ENCODE measurements at places on chromosomes 11 and 22. TPM values are rescaled to one million over a fixed set of nuclear protein-coding genes. Genes with fewer than 3 reads are reported as not detected.

GRCh38 chr11:18093959-18094358, 11.9 kb downstream of the SAAL1 start:
- DNase-seq: no peak

DNA sequence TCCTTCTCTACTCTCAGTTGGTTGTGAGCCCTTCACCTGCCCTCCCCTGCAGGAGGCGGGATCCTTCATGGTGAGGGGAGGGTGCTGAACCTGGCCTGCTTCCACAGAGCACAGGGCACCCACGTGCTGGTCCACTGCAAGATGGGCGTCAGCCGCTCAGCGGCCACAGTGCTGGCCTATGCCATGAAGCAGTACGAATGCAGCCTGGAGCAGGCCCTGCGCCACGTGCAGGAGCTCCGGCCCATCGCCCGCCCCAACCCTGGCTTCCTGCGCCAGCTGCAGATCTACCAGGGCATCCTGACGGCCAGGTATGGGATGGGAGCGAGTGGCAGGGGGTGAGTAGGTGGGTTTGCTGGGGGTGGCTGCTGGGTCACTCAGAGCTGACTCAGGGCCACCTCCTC, 6.3 kb downstream of the SSH3 start:
- DNase-seq: no peak

- no peak for DNase-seq
Observed at GRCh38 chr22:48802576-48802975, 1025.1 kb downstream of the BRD1 start.

- no peak for DNase-seq
Observed at GRCh38 chr11:77111277-77111676, 8.6 kb downstream of the OMP start.

DNA sequence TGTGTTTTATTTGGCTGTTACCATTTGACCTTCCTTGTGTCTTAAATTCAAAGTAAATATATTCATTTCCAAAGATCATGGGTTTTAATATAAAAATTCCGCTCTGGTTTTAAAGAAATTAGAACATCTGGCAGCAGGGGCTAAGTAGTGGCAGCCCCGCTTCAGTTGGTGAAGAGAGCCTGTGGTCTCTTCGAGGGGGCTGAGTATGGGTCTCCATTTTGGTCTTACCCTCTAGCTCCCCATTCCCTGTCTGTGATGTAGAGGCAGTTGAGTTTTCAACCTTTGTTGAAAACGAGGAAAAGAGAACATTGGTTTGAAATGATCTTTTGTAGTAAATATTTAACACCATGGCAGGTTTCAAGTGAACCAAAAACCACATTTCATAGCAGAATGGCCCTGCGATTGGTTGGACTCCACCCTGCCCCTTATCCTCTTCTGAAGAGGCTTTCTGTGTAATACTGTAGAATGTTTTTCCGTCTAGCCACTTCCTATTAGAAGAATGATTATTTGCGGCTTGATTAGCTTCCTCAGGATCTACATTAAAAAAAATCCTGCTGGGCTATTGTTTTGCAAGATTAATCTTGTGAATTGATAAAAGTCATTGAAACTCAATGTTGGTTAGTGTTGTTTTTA, 17.7 kb downstream of the APLP2 start:
- DNase-seq: no peak

DNA sequence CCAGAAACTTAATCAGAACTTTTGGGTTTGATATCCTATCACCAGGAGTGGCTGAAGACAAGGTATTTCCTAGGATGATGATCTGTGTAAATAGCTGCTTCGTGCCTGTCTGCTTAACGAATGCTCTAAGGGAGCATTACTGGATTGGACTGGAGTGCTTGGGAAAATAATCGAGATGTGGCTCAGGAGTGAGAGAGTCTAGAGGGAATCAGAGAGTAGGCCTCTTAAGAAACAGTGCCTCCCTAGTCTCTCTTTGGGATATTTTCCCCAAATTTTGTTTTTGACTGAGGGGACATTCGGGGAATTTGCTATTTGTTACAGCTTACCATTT, 2.5 kb downstream of the MAML2 start:
- DNase-seq: no peak

The USP47 gene
- 85.2 TPM for polyA plus RNA-seq

GRCh38 chr11:104663190-104664140, 234.8 kb downstream of the CASP12 start:
- no peak for DNase-seq

DNA sequence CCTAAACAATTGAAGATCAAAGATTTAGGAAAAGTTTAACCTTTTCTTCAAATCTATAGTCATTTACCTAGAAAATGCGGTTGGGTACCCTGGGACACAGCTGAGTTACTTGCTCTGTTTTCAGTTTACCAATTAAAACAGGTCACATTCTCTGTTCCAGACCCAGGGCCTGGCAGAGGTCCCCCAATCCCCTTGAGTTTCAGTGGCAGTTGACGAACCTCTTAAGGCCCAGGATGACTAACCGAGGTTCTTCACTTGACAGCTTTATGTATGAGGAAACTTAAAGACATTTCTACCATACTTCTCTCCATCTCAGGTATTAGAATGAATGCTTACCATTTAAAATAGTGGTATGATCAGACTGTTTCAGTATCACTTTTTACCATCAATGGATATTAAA, 16.3 kb downstream of the LDHAL6A start:
- DNase-seq: no peak

GRCh38 chr11:40376331-40376730, 1083.1 kb downstream of the LRRC4C start:
- no peak for DNase-seq

The BEST1 gene
- polyA plus RNA-seq: 5.3 TPM

The KCNK4 gene
- not detected for polyA plus RNA-seq

DNA sequence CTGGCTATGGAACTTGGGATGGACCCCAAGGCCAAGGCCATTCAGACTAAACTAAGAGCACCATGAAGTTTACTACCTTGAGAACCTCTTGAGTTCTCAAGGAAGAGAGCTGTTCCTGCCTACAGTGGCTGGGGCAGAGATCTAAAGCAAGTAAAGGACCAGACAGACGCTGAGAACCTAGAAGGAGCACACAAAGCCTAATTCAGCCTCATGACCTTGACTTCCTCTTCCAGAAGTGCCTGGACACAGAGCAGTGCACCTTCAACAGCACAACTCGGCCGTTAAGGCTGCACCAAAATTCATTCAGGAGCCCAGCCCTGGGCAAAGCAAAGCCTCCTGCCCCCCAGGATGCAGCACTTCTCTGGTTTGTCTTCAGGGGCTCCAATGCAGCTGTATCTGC, 82.9 kb upstream of the AKIP1 start:
- DNase-seq: no peak

- no peak for DNase-seq
Observed at GRCh38 chr11:12678991-12679390, 4.8 kb downstream of the TEAD1 start.

- peak; percentile 29 for DNase-seq
Observed at GRCh38 chr11:60334005-60334620, 7.1 kb downstream of the MS4A6E start.
